ENCODE measurements at places on chromosomes 13 and 19.

GRCh38 chr19:1169921-1170885 is 3.9 kb downstream of the SBNO2 start:
- no peak for DNase-seq

DNA sequence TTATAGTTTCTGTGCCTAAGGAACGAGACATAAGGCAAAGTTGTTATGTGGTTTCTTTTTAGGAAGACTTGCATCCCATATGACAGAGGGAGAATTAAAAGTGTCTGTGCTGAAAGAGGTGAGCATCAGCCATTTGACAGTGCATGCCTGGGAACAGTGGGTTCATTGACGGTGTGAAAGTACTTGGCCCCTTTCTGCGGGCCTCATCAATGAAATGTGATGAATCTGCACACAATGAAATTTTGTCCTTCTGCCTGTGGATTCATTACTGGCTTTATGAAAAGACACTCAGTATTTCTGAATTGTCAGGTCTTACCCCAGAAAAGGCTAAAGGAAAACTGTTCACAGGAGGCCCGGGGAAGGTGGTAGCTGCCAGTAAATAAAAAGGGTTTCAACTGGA is 295.8 kb downstream of the FOXO1 start:
- DNase-seq: no peak

DNA sequence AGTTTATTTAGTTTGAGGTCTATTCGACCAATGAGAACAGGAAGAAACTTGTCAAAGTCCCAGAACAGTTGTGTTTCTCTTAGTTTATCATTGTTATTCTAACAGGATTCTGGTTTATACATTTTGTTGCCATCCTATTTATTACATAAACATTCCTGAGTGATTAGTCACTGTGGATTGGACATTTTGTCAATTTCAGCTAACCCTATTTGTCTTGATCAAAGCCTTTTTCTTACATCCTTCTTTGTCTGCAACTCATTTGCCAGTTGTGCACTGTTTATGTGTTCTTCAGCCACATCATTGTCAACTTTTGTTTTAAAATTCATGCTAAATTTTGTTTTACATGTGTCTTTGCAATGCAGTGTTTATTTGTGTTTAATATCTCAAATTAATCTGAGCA is 886.0 kb upstream of the SLC10A2 start:
- DNase-seq: no peak

- no peak for DNase-seq
Observed at GRCh38 chr19:5016781-5017180, 47.9 kb downstream of the KDM4B start.

DNA sequence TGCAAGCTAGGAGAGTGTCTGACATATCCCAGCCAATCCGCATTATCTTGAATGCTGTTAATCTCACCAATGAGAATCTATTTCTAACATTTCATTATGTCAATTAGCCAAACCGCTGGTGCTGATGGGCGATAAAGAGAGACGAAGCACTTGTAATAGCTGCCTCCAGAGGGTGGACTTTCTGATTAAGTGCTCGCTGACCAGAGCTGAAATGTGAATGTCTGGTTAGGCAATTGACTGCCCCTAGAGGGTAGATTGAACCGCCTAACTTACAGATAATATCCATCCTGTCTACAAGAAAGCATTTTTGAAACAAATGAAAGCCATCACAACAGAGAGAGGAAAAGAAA is 552 bp upstream of the GRWD1 start:
- DNase-seq: no peak

- no peak for DNase-seq
Observed at GRCh38 chr19:4908781-4909155, 533 bp upstream of the UHRF1 start.

- no peak for DNase-seq
Observed at GRCh38 chr19:48606463-48607358, at the start of gene SPACA4. Gene SPACA4, plus strand, starts transcription at chr19:48606742. Its CDS starts 237 bp downstream, at chr19:48606979.

All from naive thymus-derived CD8-positive, alpha-beta T cell (primary cell).